DMS79 treated with DMSO at 0.1 percent for 48 hours (cell line): ENCODE measurements at places on chromosomes 6 and 20.

GRCh38 chr20:50043573-50044352 is 61.0 kb downstream of the SNAI1 start:
- no peak for DNase-seq

DNA sequence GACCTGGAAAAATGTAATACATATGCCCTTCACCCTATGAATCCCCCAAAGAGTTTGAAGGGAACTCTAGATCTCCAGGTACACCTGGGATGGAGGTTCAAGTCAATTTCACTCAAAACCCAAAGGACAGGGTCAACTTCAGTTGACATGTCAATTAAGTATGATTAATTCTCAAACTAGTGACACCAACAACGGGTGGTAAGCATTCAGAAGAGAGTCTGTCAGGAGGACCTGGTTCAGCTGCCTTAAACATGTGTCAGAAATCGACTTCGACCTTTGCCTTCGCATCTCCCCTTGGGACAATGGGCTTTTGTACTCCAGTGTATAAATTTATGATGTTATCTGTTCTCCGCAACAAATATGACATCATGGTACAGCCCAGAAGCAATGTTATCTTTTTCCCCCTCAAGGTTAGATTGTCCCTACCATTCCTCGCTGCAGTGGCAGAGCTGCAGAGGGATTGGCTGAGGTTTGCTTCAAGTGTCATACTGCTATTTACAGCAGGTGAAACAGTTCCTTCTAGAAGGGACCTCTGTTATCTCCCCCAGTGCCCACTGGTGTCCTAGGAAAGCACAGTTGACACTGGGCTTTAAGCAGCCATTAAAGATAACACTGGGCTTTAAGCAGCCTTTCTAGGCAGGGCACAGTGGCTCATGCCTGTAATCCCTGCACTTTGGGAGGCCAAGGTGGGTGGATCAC is 94.7 kb upstream of the SNX9 start:
- no peak for DNase-seq

DNA sequence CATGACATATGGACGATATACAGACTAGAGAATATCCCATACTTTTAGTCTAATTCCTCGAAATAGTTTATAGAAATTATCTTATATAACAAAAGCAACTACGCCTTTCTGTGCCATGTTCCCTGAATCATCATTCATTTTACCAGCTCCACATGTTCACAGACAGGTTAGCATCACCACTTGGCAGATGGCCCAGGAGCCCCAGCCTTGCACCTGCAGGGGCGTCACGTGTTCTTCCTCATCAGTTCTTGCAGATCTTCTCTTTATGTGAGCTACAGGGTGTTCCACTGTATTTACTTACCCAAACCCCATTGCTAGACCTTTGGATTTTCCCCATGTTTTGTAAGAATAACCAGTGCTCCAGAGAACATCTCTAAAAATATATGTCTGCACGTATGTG is 12.6 kb upstream of the BNIP5 start:
- peak; percentile 94 for DNase-seq

DNA sequence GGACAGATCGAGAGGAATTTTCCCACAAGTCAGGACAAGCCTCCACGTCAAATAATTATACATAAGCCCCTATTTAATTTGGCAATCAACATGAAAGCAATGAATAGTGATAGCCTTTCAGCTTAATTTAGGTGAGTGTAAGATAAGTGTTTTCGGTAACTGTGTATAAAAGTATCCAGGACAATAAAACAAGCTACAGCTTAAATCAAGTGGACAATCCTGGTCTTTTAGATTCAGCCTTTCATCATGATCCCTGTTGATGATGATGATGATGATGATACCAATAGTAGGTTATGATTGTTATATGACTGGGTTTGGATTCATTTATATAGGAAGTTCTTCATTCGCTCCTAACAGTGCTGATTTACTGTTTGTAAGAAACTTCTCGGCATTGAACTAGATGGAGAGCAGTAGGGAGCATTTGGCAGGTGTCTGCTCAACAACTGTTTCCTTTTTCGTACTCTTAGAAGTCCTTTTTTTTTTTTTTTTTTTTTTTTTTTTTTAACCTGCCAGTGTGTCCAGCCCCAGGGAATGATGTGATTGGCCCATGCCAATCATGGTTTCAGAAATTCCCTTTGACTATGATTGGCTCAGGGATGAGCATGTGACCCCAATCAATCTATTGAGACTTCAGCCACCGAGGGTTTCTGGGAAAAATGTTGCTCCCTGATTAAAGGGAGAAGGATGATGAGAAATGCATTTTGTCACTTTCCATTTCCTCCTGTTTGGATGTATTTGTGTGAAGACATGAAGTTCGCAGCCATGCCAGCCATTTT is 11.3 kb upstream of the RNF182 start:
- DNase-seq = no peak

- peak; percentile 16 for DNase-seq
Measured at GRCh38 chr6:98463038-98464000, 371.1 kb upstream of the POU3F2 start.

GRCh38 chr20:57505979-57506378 is 19.0 kb downstream of the CTCFL start:
- peak; percentile 70 for DNase-seq

GRCh38 chr6:170248861-170249600 is 41.8 kb downstream of the DLL1 start:
- no peak for DNase-seq

GRCh38 chr20:48891235-48892048 is 30.1 kb upstream of the ARFGEF2 start:
- DNase-seq = no peak

- DNase-seq = no peak
Measured at GRCh38 chr6:144338951-144339700, 54.0 kb downstream of the UTRN start.

DNA sequence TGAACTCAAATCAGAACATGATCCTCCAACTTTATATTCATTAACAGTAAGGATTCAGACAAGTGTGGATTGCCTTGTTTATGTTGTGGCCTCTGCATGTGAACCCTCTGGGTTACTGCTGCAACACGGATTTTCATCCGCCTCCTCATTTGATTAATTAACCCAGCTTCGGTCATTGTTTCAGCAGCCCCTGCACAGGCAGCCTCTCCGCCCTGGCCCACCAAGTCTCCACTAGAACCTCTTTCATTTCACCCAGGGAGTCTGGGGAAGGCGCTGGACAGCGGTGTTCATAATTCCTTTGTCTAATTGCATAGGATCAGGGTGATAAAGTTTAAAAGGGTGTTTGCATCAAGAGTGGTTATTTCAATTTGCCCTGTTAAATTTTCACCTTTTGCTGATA is 15.7 kb downstream of the NKX2-2 start:
- DNase-seq = no peak

- DNase-seq = no peak
Measured at GRCh38 chr6:11009353-11009752, 34.8 kb downstream of the ELOVL2 start.

- DNase-seq = no peak
Measured at GRCh38 chr20:63036291-63036690, 29.5 kb upstream of the BHLHE23 start.

DNA sequence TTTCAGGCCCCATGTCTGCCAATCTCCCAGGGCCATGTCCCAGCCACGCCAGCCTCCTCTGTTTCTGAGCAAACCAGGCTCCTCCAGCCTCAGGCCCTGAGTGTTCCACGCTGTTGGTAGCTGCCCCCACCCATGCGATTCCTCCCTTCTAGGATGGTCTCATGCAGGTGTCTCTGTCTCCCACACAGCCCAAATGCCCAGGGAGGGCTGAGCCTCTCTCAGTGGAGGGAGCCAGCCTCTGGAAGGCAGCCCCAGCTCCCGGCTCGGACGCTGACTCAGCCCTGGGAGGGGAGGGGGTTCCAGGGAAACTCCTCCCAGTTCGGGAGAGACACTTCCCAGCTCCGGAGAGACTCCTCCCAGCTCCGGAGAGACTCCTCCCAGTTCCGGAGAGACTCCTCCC is 122.9 kb upstream of the AFDN start:
- no peak for DNase-seq

DNA sequence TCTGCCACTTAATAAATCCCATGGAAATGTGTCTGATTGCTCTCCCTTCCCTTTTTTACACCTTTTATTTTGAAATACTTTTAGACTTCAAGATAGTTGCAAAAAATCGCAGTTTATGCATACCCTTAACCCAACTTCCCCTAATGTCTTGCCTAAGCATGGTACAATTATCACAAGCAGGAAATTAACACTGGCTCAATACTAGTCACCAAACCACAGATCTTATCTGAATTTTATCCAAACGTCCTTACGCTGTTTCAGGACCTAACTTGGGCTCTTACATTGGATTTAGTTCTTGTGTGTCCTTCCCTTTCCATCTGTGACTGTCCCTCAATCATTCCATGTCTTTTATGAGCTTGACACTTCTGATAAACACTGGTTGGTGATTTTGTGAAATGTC is 146.3 kb downstream of the ZNF217 start:
- no peak for DNase-seq

- DNase-seq = no peak
Measured at GRCh38 chr20:1820138-1821079, 74.8 kb upstream of the SIRPA start.

GRCh38 chr6:80331974-80332373 is 225.5 kb downstream of the BCKDHB start:
- peak; percentile 63 for DNase-seq

DNA sequence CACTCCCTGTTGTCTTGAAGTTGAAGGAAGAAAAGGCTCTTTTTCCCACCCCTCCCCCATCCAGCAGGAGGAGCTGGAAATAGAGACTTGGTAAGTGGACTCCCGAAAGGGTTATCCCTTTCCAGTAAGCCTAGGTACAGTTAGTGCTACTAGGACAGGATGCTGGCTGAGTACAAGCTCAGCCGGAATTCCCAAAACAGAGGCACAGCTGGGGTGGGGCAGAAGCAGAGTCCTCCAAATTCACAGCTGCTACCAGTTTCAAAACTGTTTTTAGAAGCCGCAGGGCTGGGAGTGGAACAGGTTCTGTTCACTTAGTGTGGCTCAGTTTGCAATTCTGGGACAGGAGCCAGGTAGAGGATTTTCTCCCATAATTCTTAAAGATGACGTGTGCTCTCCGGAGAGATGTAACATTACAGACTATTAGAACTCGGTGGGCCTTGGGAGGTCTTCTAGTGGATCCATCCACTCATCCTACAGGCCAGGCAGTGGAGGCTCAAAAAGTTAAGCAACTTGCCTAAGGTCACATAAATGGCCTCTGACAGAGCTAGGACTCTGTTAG is 19.0 kb upstream of the UTRN start:
- no peak for DNase-seq

GRCh38 chr20:18004384-18005031 is 35.7 kb downstream of the MGME1 start:
- no peak for DNase-seq

DNA sequence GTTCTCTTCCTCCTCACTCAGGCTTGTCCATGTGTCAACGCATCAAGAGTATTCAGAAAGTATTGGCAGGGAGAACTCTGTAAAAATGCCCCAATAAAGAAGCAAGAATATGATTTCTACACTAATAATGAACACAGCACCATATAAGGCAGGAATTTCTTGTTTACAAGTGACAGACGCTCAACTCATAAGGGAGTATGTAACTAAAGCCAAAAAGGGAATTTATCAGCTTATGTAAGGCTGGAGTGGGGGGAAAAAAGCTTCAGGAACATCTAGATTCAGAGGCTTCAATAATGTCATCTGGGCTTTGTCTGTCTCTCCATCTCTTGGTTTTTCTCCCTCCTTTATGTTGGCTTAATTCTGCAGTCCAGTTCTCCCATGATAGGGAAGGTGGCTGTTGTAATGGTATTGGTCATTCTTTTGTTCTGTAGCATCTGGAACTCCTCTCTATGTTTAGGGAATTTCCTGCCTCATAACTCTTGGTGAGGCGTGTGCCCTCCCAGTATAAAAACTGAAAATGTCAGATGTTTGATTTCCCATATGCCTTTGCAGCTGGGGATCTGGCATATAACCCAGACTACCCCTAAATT is 125.1 kb upstream of the COL21A1 start:
- no peak for DNase-seq

- no peak for DNase-seq
Measured at GRCh38 chr6:38209371-38210260, 390.1 kb downstream of the ZFAND3 start.

DNA sequence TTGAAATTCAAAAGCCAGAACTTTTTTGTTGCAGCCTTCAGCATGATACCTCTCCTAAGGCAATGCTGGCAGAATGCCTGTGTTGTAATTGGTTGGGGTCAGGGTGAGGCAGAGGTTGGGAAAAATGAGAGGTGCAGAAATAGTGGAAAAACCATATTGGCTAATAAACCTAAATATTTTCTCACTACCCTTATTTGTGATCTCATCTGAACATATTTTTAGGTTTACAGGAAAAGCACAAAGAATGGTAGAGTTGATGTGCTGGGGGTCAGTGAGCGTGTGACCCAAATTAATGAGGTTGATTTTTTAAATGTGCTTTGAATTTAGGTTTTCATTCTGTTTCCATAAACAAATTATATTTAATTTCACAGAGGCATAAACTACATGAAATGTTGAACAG is 437.3 kb downstream of the HDGFL1 start:
- no peak for DNase-seq
